Naive thymus-derived CD8-positive, alpha-beta T cell (primary cell): ENCODE measurements at places on chromosomes 11 and 22. TPM values are rescaled to one million over a fixed set of nuclear protein-coding genes. Genes with fewer than 3 reads are reported as not detected.

GRCh38 chr11:9150926-9151325, 59.5 kb upstream of the SCUBE2 start:
- no peaks in the 10 kb centered on the region for H3K27me3 ChIP-seq
- no peak overlapping the region for H3K4me3 ChIP-seq
- no peak overlapping the region for H3K27ac ChIP-seq
- peaks cover 83% of the 10 kb centered on the region for H3K36me3 ChIP-seq

- no peak for DNase-seq
- no peak overlapping the region for H3K4me3 ChIP-seq
- H3K36me3 ChIP-seq = no peaks in the 10 kb centered on the region
- peaks cover 3% of the 10 kb centered on the region for H3K27me3 ChIP-seq
- H3K4me1 ChIP-seq = peaks cover 16% of the 10 kb centered on the region
Measured at GRCh38 chr22:50613291-50613981, 12.8 kb downstream of the MAPK8IP2 start.

Gene PNPLA5
- total RNA-seq = not detected

DNA sequence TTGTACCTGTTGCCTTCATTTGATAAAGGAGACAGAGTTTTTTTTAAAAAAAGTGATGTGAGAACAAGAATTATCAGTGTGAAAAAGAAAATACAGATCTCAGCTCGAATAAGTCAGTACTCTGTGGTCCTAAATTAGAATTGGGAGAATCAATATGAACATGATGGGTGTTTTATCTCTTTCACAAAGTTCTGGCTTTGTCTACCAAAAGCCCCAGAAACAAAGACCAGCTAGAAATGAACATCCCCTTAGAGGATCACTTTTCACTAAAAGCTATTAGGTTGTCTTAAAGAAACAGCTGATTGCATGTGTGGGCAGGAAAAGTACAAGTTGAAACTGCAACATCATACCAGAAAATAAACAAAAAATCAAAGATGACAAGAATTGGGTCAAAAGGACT, 8.4 kb upstream of the ST14 start:
- H3K4me1 ChIP-seq = peaks cover 29% of the 10 kb centered on the region
- no peak for DNase-seq
- H3K27me3 ChIP-seq = peaks cover 7% of the 10 kb centered on the region
- no peak overlapping the region for H3K27ac ChIP-seq
- no peaks in the 10 kb centered on the region for H3K36me3 ChIP-seq

Gene TMPRSS13
- total RNA-seq = 4.8 TPM

DNA sequence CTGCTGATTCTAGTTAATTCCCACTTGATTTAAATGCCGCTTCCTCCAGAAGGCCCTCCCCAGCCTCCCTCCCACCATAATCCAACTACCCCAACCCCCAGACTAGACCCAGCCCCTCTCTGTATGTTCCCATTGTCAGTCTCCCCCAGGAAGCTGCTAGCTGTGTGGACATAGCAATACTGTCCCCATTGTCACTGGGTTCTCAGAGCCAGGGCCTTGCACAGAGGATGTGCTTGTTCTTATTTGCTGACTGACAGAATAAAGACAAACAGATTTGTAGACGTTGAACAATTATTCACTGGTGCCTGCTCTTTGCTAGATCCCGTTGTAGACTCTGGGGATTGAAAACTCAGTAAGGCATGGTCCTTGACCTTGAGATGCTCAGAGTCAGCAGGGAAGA, 45.7 kb upstream of the NAV2 start:
- no peak overlapping the region for H3K4me3 ChIP-seq
- no peak overlapping the region for H3K27ac ChIP-seq
- DNase-seq = no peak
- H3K27me3 ChIP-seq = no peaks in the 10 kb centered on the region
- no peaks in the 10 kb centered on the region for H3K4me1 ChIP-seq

GRCh38 chr11:64284962-64285884, at the start of gene GPR137:
GPR137 (plus strand) TSS chr11:64285848; CDS start chr11:64286525, 677 bp downstream.
- peaks cover under 1% of the 10 kb centered on the region for H3K27me3 ChIP-seq
- H3K27ac ChIP-seq = peak within 1 kb of the TSS; percentile 97
- peaks cover 23% of the 10 kb centered on the region for H3K4me1 ChIP-seq
- DNase-seq = peak; percentile 86

DNA sequence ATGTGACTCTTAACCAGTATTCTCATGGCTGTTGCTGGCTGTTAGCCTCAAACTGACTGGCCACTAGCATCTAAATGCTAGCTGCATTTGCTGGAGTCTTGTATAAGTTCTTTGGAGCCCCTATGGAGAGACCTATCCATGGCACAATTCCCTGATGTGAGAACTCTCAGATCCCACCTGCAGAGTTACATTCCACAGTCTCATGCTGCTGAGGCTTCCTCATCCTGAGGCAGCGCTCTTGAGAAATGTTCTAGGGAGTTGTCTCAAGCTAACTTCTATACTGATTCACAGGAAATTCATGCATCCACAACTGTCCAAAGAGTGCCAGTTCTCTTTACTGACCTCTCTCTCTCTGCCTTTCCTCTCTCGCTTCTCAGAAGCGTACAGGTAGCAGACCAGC, 218.0 kb upstream of the PITPNB start:
- H3K4me1 ChIP-seq = no peaks in the 10 kb centered on the region
- H3K27me3 ChIP-seq = no peaks in the 10 kb centered on the region
- no peak overlapping the region for H3K27ac ChIP-seq
- no peak overlapping the region for H3K4me3 ChIP-seq
- no peaks in the 10 kb centered on the region for H3K36me3 ChIP-seq
- DNase-seq = no peak

Gene B4GALNT4
- 0.39 TPM for total RNA-seq

DNA sequence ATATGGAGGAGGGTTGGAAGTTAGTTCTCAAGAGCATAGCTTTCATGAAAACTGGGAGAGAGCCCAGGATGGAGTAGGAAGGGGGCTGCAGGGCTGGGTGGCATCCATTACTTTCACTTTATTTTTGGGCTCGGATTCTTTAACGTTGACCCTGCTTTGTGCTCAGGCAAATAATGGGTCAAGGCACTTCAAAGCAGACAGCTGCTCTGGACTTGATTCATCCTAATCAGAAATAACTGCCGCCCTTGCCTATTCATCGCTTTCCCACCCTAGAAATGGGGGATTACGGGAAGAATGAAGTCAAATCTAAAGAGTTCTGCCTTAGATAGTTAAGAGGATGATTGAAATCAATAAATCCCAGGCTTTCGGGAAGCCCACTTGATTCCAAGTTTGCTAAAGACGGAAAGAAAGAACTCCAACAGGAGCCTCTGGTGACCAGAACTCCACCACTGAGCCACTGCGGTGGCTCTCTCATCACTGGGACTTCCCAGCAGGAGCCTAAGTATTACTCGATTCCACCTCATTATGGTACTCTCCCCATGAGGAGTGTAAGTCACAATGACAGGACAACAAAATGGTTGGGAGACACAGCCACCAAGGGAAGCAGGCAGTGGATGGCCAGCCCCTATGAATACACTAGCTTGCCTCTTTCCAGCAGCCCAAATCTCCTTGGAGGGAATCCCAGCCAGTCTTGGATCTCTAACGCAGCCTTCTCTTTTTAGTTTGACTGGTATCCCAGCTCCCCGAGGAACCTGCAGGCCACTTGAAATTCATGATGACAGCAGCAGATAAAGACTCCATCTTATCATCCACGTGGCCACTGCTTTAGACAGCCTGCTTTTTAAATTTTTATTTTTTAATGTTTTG, 815.5 kb downstream of the NTM start:
- no peak overlapping the region for H3K27ac ChIP-seq
- H3K27me3 ChIP-seq = peaks cover 12% of the 10 kb centered on the region
- no peak overlapping the region for H3K4me3 ChIP-seq
- H3K4me1 ChIP-seq = no peaks in the 10 kb centered on the region
- DNase-seq = no peak
